Stimulated activated CD8-positive, alpha-beta memory T cell treated with anti-CD3 and anti-CD28 coated beads, Interleukin-7, amount 100 ng/mL, for 1 hour (primary cell): ENCODE measurements at places on chromosomes 3 and 15.

GRCh38 chr3:127009531-127009930 is 26.6 kb downstream of the PLXNA1 start:
- DNase-seq, result no peak

DNA sequence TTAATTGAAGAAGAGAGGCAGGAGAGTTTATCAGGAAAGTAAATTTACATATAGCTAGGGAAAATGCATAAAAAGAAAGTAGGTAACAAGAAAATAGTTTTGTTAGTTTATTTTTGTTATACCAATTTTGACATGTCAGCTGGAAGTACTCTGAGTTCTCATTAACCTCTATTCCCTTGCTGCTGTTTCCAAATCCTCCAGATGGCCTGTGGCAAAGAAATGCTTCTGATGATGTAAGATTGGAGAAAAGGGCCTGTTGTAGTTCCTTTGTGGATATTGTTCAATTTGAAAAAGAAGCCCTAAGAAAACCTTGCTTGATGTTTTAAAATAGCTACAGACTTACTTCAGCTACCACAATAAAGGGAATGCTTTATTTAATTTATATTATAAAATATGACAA is 192.9 kb upstream of the SLITRK3 start:
- no peak for DNase-seq

DNA sequence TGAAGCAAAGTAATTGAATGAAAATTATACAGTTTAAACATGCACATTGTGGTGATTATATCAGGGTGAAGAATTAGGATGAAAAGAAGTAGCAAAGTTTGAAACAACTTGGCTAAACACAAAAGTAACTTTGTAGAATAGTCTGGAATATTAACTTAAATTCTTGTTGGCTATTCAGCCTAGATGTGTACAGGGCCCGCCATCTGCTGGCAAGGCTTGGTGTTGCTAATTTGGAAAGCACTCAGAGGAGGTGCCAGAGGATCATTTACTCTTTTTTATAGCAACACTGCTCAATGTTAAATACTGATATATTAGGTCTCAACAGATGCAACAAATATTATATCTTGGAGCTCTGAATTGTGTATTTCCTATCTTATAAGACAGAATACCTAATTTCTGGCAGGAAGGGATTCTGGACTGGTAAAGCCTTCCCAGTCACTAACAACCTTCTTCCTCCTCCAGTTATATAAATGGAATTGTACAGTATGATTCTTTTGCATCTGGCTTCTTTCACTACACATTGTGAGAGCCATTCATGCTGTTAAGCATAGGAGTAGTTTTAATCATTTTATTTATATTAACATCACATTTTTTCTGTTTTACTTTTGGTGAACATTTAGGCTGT is 36.1 kb downstream of the TTC23 start:
- peak; percentile 30 for DNase-seq

- DNase-seq, result no peak
Observed at GRCh38 chr3:66150977-66151376, 69.8 kb upstream of the SLC25A26 start.

GRCh38 chr3:100225193-100225592 is 35.6 kb upstream of the TBC1D23 start:
- DNase-seq, result no peak

DNA sequence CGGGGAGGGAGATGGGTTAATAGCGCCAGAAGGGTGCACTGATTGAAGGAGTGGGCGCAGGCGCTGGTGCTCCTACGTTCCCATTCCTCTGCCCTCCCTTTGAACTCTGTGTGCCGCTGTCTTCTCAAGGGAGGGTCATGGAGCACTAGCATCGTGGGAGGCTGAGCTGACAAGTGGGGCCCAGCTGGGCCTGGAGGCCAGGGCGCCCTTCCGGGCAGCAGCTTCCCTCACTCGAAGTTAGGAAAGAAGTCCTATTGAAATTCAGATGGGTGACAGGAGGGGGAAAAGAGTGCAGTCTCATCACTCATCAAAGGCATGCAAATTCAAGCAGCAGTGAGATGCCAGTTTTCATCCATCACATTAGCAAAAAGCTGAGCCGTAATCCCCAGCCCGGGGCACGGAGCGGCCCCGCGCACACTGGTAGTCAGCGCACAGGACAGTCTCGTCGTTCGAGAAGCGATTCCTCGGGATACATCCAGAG is 128.2 kb downstream of the LRRK1 start:
- DNase-seq, result no peak

DNA sequence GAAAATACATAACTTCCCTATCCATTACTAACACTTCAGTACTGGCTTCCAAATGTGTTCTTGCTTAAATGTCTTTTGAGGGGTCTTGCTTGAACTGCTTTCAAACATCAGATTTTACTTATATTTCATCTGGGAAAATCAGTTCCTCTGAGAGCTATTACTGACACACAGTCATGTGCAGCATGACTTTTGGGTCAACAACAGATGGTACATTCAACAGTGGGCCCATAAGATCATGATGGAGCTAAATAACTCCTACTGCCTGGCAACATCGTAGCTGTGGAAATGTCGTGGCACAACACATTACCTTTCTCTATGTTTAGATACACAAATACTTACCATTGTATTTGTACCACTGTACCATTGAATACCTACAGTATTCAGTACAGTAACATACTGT is 43.8 kb downstream of the WWTR1 start:
- DNase-seq, result no peak
